ENCODE measurements at places on chromosomes 3 and 15. TPM values are rescaled to one million over a fixed set of nuclear protein-coding genes. Genes with fewer than 3 reads are reported as not detected.

AADAC gene
- total RNA-seq: 2.8 TPM

GRCh38 chr15:74127954-74128784, 2.2 kb upstream of the ISLR2 start:
- no peak for DNase-seq

DNA sequence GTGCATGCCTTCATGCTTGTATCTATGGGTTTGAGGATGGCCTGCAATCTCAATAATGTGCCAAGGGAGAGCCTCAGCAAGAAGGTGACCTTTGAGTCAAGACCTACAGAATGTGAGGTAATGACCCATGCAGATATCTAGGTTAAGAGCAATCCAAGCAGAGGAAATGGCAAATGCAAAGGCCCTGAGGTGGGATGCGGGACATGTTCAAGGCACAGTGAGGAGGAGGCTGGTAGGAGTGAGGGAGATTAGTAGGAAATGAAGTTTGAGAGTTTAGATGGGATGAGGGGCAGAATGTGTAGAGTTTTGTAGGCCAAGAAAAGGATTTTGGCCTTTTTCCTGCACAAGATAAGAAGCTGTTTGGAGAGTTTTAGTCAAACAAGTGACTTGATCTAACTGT, 4.7 kb upstream of the MAP2K5 start:
- DNase-seq: no peak

CAV3 gene
- not detected for total RNA-seq

GCSAM gene
- total RNA-seq: not detected

- DNase-seq: no peak
Observed at GRCh38 chr3:4528819-4529600, 35.9 kb downstream of the ITPR1 start.

ALPK3 gene
- 4.6 TPM for total RNA-seq

DNA sequence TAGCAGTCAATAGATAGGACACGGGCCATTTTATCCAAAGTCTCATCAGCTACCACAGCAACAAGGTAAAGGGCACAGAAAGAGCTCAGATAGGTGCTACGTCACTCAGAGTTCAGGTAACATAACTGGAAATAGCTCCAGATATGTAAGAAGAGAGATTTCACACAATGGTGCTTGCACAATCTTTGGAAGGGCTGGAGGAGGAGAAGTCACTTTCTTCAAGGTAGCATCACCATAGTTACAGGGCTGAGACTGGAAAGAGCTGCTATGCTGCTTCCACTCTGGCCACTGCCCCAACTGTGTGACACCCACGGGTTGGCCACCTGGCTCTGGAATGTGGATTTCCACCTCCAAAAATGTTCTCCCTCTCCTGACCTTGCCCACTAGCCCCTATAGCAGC, 448.8 kb upstream of the THBS1 start:
- peak; percentile 77 for DNase-seq

RBPMS2 gene
- total RNA-seq: 4.1 TPM

DNA sequence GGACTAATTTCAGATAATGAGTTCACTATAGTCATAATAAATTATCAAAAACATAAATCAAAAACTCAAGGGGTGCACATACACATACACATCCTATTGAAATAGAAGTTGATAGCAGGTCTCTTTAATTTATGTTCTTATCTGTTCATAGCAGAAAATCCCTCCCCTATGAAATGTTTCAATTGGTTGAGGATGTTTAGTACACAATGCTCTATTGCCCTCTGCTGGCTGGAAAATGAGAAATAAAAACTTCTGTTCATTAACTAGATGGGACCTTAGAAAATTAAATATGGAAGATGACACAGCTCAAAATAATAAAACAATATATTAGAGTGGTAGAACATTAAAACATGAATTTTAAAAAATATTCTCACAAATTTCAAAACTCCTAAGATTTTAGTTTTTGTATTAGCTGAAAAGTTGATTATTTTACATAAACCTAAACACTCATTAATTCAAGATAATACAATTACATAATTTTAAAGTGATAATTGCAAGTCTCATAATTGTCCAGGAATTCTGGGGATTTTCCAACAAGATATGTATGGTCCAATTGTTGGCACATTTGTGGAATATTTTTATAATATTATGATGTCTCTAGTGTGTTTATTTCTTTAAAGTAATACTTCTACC, 735.0 kb downstream of the ROBO1 start:
- no peak for DNase-seq

- no peak for DNase-seq
Observed at GRCh38 chr15:88482263-88482662, 14.8 kb downstream of the MRPS11 start.

GRCh38 chr3:22239011-22239410, 488.0 kb upstream of the ZNF385D start:
- DNase-seq: no peak

GRCh38 chr3:32460031-32460749, 42.5 kb downstream of the CMTM6 start:
- DNase-seq: no peak

ITIH1 gene
- total RNA-seq: not detected

GOLGA8N gene
- 2.4 TPM for total RNA-seq

- no peak for DNase-seq
Observed at GRCh38 chr15:25176616-25176923, 221.8 kb downstream of the SNRPN start.

Data from PC-9 (cell line).